ENCODE measurements at places on chromosomes 11 and 22.
A peak's percentile ranks its signal among the peaks of the same experiment; 100 is the strongest.

DNA sequence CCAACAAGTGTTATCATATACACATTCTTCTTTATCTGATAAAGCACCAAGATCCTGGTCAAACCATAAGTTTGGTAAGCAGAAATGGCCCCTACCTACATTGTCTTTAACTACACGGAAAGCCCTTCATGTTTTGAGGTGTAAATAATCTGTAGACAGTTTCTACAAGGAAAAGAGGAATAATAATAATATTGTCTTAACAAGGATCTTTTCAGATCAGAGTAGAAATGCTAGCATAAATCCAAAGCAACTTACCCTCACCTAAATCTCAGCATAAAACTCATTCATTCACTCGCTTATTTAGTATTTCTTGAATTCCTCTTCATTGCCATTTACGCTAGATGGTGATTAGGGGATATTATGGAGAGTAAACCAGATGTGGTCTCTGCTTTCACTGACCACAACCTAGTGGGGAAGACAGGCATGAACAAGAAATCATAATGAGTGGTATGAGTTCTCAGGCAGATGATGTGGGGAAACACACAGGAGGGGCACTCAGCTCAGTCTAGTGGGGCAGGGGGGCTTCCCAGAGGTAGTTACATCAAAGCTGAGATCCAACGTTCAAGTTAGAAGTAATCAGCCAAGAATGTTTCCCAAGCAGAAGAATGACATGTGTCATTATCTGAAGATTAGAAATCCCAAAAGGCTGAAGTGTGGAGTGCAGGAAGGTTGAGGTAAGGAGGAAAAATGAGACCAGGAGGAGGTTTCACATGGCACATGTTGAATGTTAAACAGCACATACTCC, 65.4 kb upstream of the ZC3H12C start:
- no peak for DNase-seq

GRCh38 chr11:91795139-91795887, 429.3 kb upstream of the FAT3 start:
- no peak for DNase-seq

DNA sequence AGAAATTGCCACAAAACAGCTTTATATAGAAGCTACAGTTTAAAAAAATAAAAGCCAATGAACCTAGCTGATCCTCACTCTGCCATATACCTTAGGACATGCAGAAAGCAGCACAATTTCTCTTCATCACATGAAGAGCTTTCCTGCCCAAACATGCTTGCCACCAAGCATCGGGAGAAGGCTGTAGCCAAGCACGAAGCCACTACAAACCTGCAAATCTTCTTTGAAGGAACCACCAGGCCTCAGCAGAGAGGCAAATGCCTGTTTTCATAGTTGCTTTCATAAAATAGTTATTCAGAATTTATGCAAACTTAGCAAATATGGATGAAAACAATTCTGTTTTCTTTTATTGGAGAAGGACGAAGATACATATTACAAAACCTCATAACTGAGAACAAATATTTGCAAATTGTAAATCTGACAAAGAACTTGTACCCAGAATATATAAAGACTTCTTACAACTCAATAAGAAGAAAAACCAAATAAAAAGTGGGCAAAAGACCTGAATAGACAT, 100.3 kb downstream of the RBFOX2 start:
- no peak for DNase-seq

DNA sequence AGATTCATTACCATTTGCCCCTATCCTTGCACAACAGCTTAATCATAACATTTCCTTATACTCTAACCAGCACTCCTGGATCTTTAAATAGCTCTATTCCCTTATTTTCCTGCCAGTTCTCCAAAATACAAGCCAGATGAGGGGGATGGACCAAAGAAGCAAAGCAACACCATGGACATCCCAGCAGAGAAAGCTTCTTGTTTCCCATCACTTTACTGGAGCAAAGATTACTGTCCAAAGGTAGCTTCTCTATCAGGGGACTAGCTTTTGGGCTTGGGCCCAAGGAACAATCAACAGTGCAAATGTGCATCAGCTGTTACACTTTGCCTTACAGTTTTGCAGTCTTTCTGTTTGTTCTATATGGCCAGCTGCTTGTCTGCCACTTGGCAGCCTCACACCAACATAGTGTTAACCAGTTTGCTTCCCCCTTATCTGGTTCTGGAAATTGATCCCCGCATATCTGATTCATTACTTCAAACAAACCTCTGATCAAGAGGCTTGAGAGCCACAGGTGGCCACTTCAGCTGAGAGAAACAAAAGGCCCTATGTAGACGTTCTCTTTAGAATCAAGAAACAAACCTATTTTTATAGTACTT, 814.3 kb downstream of the METTL15 start:
- DNase-seq: no peak

DNA sequence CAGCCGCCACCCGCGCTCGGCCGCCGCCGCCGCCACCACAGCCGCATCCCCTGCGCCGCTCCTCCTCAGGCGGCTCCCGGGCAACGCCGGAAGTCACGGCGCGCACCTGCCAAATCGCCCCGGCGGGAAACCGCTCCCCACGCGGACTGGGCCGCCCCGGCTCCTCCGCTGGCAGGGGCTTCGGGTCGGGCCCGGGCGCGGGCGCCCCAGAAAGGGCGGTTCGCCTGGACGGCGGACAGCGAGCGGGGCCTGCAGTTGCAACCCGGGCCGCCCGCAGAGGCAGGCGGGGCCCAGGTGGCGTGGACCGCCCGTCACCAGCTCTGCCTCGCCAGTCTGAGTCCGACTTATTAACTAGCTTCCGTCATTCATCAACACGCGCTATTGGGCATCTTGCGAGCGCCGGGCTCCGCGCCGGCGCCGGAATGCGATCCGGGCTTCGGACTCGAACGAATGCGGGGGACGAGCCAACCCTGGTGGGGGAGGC, at the start of gene HIRA:
Gene HIRA, minus strand, starts transcription at position 85 of the 484 bp plus-strand sequence. CDS start 257 bp downstream, outside the sequence.
- peak; percentile 80 for DNase-seq

GRCh38 chr11:32429477-32429876, 5.9 kb downstream of the WT1 start:
- no peak for DNase-seq

GRCh38 chr11:9565822-9566560, 7.5 kb upstream of the WEE1 start:
- DNase-seq: peak; percentile 48

GRCh38 chr11:83715927-83716535, 429.9 kb upstream of the CCDC90B start:
- DNase-seq: no peak

- DNase-seq: no peak
These were observed 76.3 kb downstream of the FAT3 start for GRCh38 chr11:92300876-92301275.

DNA sequence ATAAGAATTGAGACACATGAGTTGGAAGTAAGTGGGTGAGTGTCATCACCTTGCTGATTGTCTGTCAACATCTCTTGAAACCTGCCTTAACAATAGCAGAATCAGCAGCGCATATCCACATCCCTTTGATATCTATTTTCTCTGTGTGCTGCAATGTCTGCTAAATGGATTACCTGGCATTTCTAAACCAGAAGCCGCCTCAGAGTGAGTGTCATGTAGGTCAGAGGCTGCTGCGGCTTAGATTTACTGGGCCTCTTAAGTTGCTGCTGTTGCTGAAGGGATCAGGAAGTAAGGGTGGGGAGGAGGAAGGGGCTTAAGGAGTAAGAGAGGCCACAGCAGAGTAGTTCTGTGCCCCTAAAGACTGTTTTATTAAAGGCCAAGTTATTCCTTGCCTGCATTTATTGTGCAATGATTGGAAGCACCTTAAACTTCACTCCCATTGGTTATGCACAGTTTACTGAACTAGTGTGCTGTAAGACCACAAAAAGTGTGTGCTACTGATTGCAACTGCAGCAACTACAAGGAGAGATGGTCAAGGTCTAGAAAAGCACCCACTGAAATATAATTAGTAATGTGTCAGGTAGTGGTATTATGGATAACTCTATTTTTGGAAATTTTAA, 29.8 kb upstream of the TMEM41B start:
- no peak for DNase-seq

DNA sequence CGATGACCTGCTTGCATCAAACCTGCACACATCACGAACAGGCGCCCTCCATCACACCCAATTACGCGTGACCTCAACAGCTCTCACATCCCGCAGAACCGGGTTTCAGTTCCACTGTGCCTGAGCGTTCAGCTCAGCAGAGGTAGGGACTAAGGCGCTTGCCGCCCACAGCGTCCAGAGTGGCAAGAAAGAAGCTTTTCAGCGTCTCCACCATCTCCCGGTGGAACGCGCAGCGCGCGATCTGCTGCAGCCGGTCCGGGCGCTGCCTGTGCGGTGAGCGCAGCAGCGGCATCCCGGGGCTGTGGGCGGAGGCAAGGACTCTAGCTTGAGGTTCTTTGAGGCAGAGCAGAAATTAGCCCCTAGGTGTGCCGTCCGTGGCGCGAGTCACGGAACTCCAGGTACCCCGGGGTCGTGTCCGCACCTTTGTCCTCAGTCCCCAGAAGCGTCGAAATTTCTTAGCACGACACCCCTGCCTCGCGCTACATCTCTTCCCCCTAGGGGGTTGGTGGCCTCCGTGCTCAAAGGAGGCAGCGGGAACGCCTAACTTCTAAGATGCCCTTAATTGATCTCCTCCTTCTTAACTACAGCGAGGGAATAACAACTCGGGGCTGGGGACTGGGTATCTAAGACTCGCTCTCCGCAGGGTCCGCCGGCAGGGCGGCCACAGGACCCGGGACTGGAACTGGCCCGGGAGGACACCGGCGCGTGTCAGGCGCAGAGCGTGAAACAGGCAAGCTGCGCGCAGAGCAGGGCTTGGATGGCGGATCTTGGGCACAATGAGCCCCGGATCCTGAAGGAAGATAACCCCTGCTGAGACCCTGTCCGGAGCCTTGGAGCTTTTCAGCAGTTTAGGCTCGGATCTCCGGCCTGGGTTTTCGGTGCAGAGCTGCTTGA, 1.7 kb upstream of the CALCA start:
- peak; percentile 25 for DNase-seq

GRCh38 chr11:123674297-123674696, 19.9 kb upstream of the SCN3B start:
- no peak for DNase-seq

GRCh38 chr11:1224491-1225385, 1.9 kb downstream of the MUC5B start:
- no peak for DNase-seq

- no peak for DNase-seq
These were observed 82.6 kb downstream of the CEP164 start for GRCh38 chr11:117410238-117410637.

- no peak for DNase-seq
These were observed 54.8 kb upstream of the PITPNB start for GRCh38 chr22:27973846-27974245.

DNA sequence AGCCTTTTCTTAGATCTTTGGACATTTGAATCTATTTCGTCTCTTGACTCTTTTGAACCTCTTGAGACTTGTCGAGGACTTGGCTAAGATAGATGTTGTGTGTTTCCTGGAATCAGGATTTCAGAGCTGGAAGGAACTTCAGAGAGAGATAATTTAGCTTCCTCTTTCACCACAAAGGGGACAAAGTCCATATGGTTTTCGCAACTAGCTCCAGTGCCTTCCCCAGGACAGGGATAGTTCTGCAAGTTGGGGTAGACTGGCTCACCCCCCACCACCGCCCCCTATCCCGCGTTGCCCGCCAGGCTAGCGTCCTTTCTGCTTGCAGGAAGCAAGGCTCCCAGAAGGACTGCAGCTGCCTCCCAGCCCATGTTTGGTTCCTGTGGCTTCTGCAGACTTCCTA, 75.7 kb upstream of the MYO18B start:
- no peak for DNase-seq

DNA sequence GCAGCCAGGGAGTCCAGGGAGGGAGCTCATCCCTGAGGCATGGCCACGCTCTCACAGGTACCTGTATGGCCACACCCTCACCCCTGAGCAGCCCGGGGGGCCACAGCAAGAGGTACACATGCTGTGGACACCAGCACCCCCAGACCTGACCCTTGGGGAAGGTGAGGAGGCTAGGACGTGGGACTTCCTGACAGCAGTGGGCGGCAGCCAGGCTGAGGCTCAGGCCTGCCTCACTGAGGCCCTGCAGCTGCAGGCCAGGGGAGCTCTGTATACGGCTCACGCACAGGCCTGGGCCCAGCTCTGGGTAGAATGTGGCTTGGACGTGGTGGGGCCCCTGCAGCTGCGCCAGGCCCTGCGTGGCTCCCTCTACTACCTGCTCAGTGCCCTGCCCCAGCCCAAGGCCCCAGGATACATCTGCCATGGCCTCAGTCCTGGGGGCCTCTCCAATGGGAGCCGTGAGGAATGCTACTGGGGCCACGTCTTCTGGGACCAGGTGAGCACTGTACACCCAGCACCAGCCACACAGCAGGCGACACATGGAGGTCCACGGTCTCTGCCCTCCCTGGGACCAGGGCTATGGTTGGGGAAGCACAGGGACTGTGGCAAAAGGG, 1.8 kb downstream of the PGGHG start:
- DNase-seq: peak; percentile 0

- DNase-seq: no peak
These were observed 113.5 kb downstream of the FBXO7 start for GRCh38 chr22:32588063-32588462.

GRCh38 chr11:6258571-6259081, 1.0 kb upstream of the CCKBR start:
- DNase-seq: no peak

All from CD4-positive, alpha-beta T cell treated with Interleukin-1 beta for 1 hour (primary cell).